ENCODE measurements at places on chromosomes 16 and 17. TPM values are rescaled to one million over a fixed set of nuclear protein-coding genes. Genes with fewer than 3 reads are reported as not detected.

CES1 gene
- total RNA-seq: 0.13 TPM

PRR11 gene
- 19.4 TPM for total RNA-seq

HNF1B gene
- not detected for total RNA-seq

KRT14 gene
- 0.18 TPM for total RNA-seq

TNRC6A gene
- total RNA-seq: 49.0 TPM

ACSF2 gene
- 10.0 TPM for total RNA-seq

KCNH4 gene
- not detected for total RNA-seq

CCL4 gene
- total RNA-seq: not detected

CDH16 gene
- not detected for total RNA-seq

RND2 gene
- total RNA-seq: 0.35 TPM

TP53TG3F gene
- total RNA-seq: not detected

CDT1 gene
- total RNA-seq: 9.4 TPM

RCVRN gene
- total RNA-seq: not detected

RNF112 gene
- 0.07 TPM for total RNA-seq

SRP68 gene
- 44.1 TPM for total RNA-seq

SSTR5 gene
- not detected for total RNA-seq

GHDC gene
- total RNA-seq: 16.2 TPM

ANTKMT gene
- total RNA-seq: 23.1 TPM

ZNF469 gene
- total RNA-seq: 1.3 TPM

MYH2 gene
- not detected for total RNA-seq

CD300LB gene
- not detected for total RNA-seq

KLHL10 gene
- not detected for total RNA-seq

CCL1 gene
- total RNA-seq: not detected

OR2C1 gene
- total RNA-seq: not detected

ALOX12B gene
- total RNA-seq: not detected

CCDC200 gene
- total RNA-seq: not detected

MYH10 gene
- 122 TPM for total RNA-seq

QPRT gene
- 0.13 TPM for total RNA-seq

NT5M gene
- total RNA-seq: 2.6 TPM

SLX1B gene
- 17.0 TPM for total RNA-seq

MT4 gene
- not detected for total RNA-seq

CACNG1 gene
- total RNA-seq: not detected

CACNG4 gene
- not detected for total RNA-seq

PKMYT1 gene
- total RNA-seq: 4.6 TPM

OR1F1 gene
- 0.13 TPM for total RNA-seq

EVPLL gene
- not detected for total RNA-seq

C17orf50 gene
- total RNA-seq: not detected

GAST gene
- total RNA-seq: not detected

PIK3R6 gene
- total RNA-seq: not detected

STH gene
- total RNA-seq: not detected

IL17C gene
- not detected for total RNA-seq

HCRT gene
- total RNA-seq: not detected

GABARAPL2 gene
- total RNA-seq: 33.1 TPM

TCAP gene
- total RNA-seq: 0.07 TPM

TBC1D3B gene
- total RNA-seq: 0.86 TPM

SULT1A1 gene
- 13.1 TPM for total RNA-seq

HAP1 gene
- total RNA-seq: 0.18 TPM

MPP2 gene
- total RNA-seq: 0.92 TPM

DYNC1LI2 gene
- total RNA-seq: 131 TPM

ZNF750 gene
- total RNA-seq: 0.07 TPM

C16orf86 gene
- 2.6 TPM for total RNA-seq

NEUROD2 gene
- not detected for total RNA-seq

TRPV2 gene
- 10.4 TPM for total RNA-seq

CD79B gene
- 1.5 TPM for total RNA-seq
